ENCODE measurements at places on chromosomes 3 and 15.

DNA sequence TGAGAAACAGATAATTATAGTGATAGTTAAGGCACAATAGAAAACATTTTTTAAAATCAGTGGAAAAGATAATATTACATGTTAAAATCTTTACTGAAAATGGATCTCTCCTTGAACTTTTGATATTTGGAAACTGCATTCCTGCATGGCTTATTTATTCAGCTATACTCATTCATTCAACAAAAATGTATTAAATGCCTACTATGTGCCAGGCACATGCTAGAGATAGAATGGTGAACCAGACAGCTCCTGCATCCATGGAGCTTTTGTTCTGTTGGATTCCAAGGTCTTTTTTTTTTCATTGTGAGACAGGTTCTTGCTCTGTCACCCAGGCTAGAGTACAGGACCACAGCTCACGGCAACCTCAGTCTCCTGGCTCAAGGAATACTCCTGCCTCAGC, 4.5 kb downstream of the PXK start:
- no peak for DNase-seq

DNA sequence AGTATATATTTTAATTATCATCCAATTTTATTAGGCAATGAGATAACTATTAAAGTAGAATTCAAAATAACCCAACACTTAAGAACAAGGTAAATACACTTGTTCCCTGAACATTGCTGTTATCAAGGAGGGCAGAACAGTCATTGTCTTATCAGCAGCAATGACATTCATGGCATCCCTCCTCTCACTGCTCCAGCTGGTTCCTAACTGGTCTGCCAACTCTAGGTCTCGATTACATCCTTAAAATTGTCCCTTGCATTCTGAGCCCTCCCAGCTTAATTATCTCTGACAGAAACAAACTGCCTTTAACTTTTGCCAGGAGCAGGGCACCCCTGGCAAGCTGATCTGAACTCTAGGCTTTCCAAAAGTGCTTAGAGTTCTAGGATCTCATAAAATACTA, 14.0 kb upstream of the DYNC1LI1 start:
- no peak for DNase-seq

- DNase-seq, result no peak
Measured at GRCh38 chr3:157443905-157444796, 7.5 kb downstream of the PTX3 start.

DNA sequence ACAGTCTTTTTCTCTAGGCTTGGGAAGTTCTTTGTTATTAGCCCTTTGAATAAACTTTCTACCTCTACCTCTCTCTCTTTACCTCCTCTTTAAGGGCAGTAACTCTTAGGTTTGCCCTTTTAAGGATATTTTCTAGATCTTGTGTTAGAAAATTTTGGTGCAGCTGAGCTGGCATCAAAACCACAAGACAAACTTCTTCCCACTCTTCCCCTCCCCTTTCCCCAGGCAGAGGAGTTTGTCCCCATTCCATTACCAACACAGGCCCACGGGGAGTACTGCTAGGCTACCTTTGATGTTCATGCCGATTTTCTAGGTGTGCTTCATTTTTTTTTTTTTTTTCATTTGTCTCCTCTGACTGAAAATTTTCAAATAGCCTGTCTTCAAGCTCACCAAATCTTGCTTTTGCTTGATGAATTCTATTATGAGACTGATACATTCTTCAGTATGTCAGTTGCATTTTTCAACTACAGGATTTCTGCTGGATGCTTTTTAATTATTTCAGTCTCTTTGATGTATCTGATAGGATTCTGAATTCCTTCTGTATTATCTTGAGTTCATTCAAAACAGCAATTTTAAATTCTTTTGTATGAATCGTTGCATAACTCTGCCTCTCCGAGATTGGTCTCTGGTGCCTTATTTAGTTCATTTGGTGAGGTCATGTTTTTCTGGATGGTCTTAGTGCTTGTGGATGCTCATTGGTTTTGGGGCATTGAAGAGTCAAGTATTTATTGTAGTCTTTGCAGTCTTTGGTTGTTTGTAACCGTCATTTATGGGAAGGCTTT, 112.0 kb downstream of the UBE2E2 start:
- DNase-seq, result no peak

- DNase-seq, result no peak
Measured at GRCh38 chr3:14278265-14278798, 99.7 kb downstream of the LSM3 start.

DNA sequence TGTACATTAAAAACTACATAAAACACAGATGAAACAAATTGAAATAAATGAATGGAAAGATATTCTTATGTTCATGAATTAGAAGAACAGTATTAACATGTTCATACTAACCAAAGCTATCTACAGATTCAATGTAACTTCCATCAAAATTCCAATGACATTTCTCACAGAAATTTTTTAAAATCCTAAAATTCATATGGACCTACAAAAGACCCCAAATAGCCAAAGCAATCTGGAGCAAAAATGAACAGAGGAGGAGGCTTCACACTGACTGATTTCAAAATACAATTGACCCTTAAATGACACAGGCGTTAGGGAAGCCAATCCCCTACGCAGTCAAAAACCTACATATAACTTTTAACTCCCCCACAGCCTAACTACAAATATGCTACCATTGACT, 39.4 kb downstream of the KPNA1 start:
- no peak for DNase-seq

DNA sequence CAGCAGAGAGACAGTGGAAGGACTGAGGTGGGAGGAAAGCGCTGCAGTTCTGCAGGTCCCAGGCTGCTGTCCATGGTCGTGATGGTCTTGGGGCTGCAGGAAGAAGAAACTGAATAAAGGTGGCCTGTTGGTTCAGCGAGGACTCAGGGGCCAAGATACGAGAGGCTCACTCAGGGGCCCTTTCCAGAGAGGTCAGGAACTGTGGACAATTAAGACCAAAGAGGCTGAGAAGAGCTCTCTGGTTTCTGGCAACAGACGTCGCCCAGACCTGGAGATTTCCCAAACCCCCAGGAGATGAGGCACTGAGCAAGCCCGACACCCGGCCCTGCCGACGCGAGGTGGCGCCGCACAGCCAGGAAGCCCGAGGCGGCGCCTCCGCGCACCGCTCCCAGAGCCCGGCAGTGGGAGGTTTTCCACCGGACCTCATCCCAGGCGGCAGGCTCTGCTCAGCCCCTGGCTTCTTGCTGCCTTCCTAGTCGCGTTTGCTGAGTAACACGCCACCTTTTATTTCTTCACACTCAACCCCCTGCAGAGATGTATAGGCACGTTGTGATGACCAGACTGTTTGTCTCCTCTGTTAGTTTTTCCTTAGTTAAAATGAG, 56.4 kb upstream of the ARRDC4 start:
- DNase-seq, result peak; percentile 63

GRCh38 chr3:188243124-188243795, 89.3 kb downstream of the LPP start:
- DNase-seq, result no peak

- no peak for DNase-seq
Measured at GRCh38 chr3:55765398-55765797, 278.3 kb upstream of the WNT5A start.

GRCh38 chr15:60679256-60679655, 200.3 kb upstream of the ICE2 start:
- DNase-seq, result no peak

GRCh38 chr15:68894208-68894607, 36.1 kb upstream of the SPESP1 start:
- no peak for DNase-seq

DNA sequence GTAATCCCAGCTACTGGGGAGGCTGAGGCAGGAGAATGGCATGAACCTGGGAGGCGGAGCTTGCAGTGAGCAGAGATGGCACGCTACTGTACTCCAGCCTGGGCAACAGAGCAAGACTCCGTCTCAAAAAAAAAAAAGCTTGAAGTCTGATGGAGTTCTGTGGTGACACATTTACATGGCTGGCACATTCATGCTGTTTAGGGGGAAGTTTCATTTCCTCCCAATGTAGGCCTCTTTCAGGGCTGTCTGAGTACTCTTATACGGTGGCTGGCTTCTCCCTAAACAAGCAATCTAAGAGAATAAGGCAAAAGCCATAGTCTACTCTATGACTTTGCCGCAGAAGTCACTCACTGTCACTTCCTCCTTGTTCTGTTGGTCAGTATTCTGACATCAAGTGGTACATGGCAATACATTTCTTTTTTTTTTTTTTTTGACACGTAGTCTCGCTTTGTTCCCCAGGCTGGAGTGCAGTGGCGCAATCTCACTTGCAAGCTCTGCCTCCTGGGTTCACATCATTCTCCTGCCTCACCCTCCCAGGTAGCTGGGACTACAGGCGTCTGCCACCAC, 41.2 kb downstream of the OIP5 start:
- DNase-seq, result no peak

DNA sequence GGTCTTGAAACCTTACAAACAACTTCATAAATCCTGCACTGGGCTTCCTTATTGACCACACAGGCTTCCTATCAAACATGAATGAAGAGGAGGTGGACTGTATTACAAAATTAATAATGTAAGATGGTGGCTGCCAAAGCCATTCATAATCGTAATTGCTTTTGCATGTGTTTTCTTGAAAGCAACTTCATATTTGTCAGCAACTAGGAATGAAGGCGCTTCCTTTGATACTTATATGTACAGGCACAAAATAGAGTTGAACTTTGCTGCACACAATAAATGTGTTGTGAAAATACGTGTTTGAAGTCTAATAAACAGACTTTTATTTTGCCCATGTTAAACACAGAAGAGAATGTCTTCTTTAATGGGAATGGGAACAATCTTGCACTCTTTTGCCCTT, 72.1 kb upstream of the OXTR start:
- DNase-seq, result no peak

DNA sequence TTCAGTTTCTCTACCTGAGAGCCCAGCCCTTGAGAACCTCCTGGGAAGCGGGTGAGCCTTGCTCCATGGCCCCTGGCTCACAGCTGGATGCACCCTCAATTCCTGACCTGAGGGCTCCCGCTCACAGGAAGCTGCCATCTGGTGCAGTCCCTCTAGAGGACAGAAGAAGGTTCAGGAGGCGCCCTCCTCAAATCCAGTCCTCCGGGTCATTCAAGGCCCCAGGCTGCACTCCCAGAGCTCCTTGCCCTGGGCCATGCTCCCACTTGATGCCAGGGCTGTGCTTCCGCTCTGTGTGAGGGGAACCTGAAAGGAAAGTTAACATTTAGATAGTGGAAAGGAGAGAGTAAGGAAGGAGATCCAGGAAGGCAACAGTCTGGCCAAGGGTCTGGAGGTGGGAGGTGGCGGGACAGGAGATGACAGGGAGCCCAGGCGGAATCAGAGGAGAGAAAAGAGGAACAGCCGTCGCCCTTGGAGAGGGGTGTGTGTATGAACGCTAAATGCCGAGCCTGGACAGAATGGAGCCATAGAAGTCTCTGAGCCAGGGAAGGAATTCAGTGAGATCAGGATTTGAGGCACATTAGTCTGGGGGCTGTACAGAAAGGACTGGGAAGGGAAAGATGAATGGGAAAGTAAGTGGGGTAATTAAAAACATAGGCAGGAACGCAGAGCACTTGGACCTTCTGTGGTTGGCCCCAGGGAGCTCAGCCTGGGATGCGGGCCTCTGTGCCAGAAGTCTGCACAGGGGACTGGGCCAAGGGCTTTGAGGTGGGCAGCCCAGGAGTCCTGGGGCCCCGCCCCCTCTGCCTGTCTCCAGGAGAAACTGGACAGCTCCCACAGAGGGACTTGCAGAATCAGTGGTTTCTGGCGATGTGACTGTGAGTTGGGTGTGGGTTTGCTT, 26.1 kb downstream of the TBC1D21 start:
- DNase-seq, result no peak

- no peak for DNase-seq
Measured at GRCh38 chr3:58565621-58566397, 11.4 kb downstream of the FAM107A start.

- DNase-seq, result no peak
Measured at GRCh38 chr3:52892625-52893311, 4.6 kb downstream of the STIMATE start.

DNA sequence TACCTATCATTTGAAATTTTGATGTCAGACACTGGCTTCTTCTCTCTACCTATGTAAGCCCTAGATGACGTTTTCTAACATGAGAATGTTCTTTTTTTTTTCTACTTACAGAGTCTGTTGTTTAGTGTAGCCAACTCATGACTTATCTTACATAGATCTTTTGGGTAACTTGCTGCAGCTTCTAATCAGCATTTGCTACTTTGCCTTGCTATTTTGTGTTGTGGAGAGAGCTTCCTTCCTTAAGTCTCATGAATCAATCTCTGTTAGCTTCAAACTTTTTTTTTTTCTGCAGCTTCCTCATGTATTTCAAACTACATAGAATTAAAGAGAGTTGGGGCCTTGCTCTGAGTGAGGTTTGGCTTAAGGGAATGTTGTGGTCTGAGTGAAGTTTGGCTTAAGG, 568.7 kb upstream of the BCHE start:
- DNase-seq, result no peak

GRCh38 chr3:16319307-16319706, 54.3 kb downstream of the OXNAD1 start:
- DNase-seq, result peak; percentile 16

GRCh38 chr3:138349926-138350665, 1.7 kb downstream of the MRAS start:
- DNase-seq, result no peak

- DNase-seq, result no peak
Measured at GRCh38 chr15:101203029-101203573, 48.7 kb downstream of the CHSY1 start.

- DNase-seq, result no peak
Measured at GRCh38 chr15:51180011-51180410, 85.3 kb upstream of the TNFAIP8L3 start.

DNA sequence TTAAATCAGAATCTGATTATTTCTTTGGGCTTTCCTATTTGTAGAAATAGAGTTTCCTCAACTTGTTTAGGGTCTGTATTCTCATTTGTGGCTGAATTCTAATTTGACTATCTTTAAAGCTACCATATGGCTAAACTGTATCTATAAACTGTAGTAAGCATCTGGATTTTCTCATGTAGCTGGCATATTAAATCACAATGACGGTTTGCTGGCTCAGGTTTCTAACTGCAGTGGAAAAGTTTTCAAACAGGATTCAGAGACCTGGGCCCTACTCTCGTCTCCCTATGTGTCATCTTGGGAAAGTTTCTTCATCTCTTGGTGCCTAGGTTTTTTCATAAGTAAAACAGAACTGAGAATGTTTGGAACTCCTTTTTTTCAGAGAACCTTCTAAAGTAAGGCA, 68.3 kb downstream of the GALK2 start:
- DNase-seq, result no peak

- no peak for DNase-seq
Measured at GRCh38 chr3:175598740-175599139, 739.6 kb downstream of the NAALADL2 start.

DNA sequence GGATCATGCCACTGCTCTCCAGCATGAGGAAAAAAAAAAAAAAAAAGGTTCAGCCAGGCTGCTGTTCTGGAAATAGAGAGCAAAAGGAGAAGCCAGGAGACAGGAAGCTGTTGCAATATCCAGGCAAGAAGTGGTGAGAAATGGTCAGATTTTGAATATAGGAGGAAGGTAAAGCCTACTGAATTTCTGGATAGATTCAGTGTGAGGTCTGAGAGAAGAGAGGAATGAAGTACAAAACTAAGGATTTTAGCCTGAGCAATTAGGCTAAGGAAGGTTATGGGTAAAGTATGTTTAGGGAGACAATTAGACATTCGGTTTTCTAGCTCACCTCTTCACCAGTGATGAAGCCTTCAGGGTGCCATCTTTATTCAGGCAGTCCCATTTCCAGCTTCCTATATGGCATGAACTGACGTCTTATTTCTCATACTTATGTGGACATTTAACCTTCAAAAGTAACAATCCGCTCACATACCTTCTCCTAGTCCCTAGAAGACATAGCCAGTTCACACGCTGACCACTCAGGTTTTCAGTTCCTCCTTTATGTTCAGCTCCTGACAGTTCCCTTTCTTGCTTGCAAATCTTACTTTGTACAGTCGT, 57.2 kb downstream of the KIF9 start:
- no peak for DNase-seq
